ENCODE measurements at places on chromosomes 5 and 9. TPM values are rescaled to one million over a fixed set of nuclear protein-coding genes. Genes with fewer than 3 reads are reported as not detected.

PCA3 gene
- total RNA-seq: not detected

SPATA31E1 gene
- total RNA-seq: not detected

PCDHGB7 gene
- 23.6 TPM for total RNA-seq

HK3 gene
- 6.9 TPM for total RNA-seq

RMI1 gene
- total RNA-seq: 8.2 TPM

ESM1 gene
- total RNA-seq: 0.70 TPM

TSLP gene
- 1.2 TPM for total RNA-seq

GRXCR2 gene
- total RNA-seq: not detected

CDC23 gene
- total RNA-seq: 7.1 TPM

SPAAR gene
- 4.1 TPM for total RNA-seq

CCDC171 gene
- total RNA-seq: 15.6 TPM

CTSV gene
- total RNA-seq: 1.6 TPM

REEP5 gene
- total RNA-seq: 62.6 TPM

RECK gene
- total RNA-seq: 14.3 TPM

DOLPP1 gene
- total RNA-seq: 10.2 TPM

SLC30A5 gene
- 82.2 TPM for total RNA-seq

LAMC3 gene
- 4.1 TPM for total RNA-seq

ADGRV1 gene
- 11.3 TPM for total RNA-seq

PSD2 gene
- not detected for total RNA-seq

ARAP3 gene
- 9.4 TPM for total RNA-seq

NELFB gene
- 46.2 TPM for total RNA-seq

IFNA13 gene
- not detected for total RNA-seq

RBM18 gene
- 19.5 TPM for total RNA-seq

PTTG1 gene
- total RNA-seq: 40.0 TPM

PCDH12 gene
- 4.3 TPM for total RNA-seq

EPB41L4A gene
- 10.6 TPM for total RNA-seq

TMEM171 gene
- total RNA-seq: not detected

HOMER1 gene
- total RNA-seq: 34.1 TPM

NUP155 gene
- 34.8 TPM for total RNA-seq

ARL14EPL gene
- not detected for total RNA-seq

Measured in uterus (tissue), 4 donors.